ENCODE measurements at places on chromosomes 1 and 21.

DNA sequence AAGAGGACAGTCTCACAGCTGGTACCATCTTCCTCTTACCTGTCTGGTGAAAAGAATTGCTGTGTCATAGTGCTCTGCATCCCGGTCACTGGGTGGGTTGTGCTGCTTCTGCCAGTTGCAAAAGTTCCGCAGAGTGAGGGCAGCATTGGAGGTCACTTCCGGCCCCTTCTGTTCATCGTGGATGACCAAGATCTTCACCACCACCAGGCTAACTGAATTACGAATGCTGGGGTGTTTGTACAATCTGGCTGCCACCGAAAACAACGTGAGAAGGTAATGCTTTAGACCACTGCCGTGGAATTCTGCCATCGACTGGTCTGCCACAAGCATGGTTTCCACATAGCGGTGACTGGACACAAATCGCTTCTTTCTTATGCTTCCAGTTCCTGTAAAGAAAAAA is 2.9 kb downstream of the ADAMTS1 start:
- DNase-seq = no peak

GRCh38 chr1:91606546-91607078 is 106.0 kb downstream of the CDC7 start:
- peak; percentile 61 for DNase-seq

DNA sequence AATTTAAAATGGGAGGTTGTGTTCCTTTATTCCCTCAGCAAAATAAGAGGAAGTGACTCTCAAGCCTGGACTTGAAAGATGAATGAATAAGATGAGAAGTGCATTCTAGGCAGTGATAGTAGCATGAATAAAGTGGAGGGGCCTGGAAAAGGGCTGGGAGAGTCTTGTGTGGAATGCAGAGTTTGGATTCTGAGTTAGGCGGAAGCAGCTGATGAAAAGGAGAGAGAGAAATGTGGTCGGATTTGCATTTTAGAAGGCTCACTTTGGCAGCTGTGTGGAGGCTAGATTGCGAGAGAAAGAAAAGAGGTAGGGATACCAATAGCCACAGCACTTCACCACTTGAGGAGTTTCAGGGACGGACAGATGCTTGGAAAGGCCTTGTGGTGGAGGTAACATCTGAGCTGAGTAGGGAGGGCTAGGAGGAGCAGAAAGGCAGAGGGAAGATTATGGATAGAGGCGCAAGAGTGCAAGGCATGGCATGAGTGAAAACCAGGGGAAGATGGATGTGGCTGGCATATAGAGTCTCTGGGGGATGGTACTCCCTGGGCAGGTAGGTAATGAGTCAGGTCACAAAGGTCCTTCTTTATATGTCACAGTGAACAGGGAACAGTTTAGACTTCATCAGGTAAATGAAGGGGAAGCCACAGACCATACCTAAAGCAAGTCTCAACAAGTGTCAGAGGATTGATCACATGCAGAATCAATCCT is 59.6 kb downstream of the ST3GAL3 start:
- no peak for DNase-seq

DNA sequence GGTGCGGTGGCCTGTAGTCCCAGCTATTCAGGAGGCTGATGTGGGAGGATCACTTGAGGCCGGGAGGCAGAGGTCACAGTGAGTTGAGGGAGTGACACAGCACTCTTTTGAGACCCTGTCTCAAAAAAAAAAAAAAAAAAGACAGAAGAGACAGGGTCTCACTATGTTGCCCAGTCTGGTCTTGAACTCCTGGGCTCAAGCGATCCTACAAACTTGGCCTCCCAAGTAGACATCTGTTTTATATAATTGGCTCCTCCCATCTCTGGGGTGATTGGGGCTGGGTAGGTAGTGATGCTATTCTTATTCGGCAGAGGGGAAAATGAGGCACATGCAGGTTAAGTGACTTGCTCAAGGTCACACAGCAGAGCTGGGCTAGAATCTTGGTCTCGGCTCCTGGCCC is 23.6 kb upstream of the VPS13D start:
- DNase-seq = no peak

DNA sequence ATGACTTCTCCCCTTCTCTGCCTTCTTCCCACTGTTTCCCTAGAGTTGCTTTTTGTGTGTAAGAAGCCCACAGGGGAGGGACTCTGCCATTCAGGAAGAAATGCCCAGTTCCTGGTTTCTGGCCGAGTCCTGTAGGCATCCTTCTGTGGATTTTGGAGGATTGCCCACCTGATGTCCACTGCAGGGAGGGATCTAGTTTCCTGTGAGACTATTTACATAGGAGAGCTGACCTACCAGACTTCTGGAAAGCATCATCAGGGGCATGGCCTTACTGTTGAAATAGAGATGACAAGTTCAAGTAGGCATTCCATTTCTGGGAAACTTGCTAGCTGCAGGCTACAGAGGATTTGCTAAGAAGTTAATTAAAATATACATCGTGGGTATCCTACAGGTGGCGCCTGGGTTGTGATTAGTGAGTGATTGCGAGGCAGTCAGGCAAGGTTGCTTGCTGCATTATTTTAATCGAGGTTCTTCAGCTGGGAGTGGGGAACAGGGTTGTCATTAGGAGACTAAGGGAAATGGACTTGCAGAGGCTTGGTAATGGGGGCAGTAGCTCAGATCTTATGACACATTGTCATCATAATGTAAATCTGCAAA is 148.7 kb downstream of the HHAT start:
- no peak for DNase-seq

DNA sequence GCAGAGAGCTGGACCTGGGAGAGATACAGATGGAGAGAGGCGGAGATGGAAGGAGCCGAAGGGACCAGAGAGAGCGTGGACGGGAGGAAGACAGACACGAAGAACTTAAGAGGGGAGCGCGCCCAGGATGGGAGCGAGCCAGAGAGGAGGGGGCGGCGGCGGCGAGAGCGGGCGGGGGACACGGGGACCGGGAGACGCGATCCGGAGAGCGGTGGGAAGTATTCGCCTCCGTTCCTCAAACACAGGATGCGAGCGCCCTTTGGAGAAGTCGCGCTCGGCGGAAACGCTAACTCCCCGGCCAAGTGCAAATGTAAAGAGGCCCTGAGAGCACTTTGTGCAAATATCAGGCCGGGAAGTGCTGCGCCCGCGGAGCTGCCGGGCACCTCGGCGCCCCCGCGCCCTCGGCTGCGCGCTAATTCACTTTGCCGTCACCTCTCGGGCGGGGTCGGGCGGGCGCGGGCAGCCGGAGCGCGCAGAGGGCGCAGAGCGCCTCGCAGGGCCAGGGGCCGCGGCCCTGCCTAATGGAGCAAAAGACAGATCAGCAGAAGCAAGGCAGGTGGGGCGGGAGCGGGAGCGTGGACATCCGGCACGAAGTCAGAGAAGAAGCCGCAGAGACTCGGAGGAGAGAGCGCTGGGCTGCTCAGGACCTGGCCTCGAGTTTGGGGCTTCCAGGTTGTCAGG is 281.2 kb downstream of the RRAGC start:
- no peak for DNase-seq

- DNase-seq = no peak
Observed at GRCh38 chr1:118983558-118984041, 4.5 kb downstream of the TBX15 start.

- DNase-seq = no peak
Observed at GRCh38 chr1:14848203-14848602, 249.7 kb downstream of the KAZN start.

- no peak for DNase-seq
Observed at GRCh38 chr1:213921311-213921710, 66.5 kb upstream of the PROX1 start.

DNA sequence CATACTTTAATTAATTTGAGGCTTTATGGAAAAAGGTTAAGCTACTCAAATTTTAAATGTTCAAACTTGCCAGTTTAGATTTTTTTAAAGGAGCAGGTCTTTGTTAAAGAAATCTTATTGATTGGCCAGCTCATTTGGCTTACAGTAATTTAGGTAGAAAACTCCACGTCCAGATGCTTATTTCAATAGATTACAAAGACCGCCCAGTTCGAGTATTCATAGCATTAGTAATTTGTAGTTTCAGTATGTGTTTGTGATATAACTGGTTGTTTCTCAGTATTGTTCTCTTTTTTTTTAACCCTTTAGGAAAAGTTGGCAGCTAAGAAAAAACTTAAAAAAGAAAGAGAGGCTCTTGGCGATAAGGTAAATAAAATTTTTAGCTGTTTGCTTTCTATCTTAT is 1.6 kb downstream of the RPF1 start:
- DNase-seq = no peak

DNA sequence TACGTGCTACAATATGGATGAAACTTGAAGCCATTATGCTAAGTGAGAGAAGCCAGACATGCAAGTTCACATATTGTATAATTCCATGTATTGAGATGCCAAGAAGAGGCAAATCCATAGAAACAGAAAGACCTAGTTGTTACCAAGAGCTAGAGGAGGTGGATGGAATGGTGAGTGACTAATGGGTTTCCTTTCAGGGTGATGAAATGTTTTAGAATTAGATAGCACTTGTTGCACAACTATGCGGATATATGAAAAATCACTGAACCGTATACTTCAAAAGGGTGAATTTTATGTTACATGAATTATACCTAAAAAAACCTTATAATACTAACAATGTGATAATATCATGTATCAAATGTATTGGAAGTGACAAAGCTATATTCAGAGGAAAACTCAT is 18.1 kb downstream of the EPHA10 start:
- DNase-seq = no peak

- DNase-seq = no peak
Observed at GRCh38 chr1:150001415-150001814, 9.1 kb downstream of the OTUD7B start.

Measured in ovary (tissue), 10 donors.